ELR (cell line): ENCODE measurements at places on chromosomes 5 and 9.

DNA sequence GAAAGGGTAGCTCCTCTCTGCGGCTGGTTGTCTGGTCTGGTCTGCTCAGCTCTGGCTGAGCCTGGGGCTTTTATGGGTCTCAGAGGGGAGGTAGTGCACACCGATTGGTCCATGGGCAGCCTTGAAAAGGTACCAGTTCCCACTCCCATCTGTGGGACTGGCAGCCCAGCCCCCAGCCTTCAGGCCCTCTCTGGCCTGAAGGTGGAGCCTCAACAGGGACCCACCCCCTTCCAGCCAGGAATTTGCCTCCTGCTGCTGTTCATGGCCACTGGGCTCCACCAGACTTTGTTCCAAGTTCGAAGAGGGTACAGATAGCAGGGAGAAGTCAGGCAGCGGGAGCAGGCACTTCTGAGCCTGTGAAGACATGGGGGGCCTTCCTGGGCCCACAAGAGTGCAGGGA is 165.3 kb upstream of the SLC27A6 start:
- DNase-seq: no peak

GRCh38 chr5:1525624-1526189 is 1.9 kb upstream of the LPCAT1 start:
- DNase-seq: no peak

GRCh38 chr5:32044434-32044833 is 129.7 kb downstream of the GOLPH3 start:
- no peak for DNase-seq

DNA sequence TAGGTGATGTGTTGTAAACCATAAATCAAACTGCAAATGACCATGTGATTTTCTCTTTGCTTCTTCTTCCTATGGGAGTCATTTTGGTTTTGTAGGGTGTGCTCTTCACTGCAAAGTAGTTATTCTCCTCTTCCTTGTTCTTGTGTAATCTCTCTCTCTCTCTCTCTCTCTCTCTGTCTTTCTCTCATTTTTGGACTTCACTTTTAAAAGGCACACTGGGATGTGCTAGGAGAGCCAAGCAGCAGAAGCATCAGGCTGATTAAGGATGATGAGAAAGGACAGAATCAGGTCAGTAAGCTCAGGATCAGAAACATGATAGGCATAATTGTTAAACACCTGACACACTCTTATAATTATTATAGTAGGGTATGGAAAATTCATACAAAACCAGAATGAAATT is 505.3 kb upstream of the ZNF608 start:
- no peak for DNase-seq

DNA sequence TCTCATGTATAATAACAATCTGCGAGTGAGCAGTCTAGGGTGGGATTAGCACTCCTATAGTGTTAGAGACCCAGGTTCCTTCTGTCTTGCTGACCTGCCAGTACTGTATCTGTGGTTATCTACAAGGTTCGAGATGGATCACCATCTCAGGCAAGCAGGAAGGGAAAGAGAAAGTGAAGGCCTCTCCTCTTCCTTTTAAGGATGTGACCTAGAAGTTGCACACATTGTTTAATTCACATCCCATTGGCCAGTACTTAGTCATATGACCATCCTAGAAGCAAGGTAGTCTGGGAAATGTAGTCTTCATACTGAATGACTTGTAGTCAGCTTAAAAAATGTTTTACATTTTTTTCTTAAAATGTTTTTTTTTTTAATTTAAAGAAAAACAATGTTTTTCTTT is 168.6 kb downstream of the CARTPT start:
- peak; percentile 88 for DNase-seq

GRCh38 chr5:66807743-66808142 is 211.6 kb downstream of the MAST4 start:
- DNase-seq: peak; percentile 67

DNA sequence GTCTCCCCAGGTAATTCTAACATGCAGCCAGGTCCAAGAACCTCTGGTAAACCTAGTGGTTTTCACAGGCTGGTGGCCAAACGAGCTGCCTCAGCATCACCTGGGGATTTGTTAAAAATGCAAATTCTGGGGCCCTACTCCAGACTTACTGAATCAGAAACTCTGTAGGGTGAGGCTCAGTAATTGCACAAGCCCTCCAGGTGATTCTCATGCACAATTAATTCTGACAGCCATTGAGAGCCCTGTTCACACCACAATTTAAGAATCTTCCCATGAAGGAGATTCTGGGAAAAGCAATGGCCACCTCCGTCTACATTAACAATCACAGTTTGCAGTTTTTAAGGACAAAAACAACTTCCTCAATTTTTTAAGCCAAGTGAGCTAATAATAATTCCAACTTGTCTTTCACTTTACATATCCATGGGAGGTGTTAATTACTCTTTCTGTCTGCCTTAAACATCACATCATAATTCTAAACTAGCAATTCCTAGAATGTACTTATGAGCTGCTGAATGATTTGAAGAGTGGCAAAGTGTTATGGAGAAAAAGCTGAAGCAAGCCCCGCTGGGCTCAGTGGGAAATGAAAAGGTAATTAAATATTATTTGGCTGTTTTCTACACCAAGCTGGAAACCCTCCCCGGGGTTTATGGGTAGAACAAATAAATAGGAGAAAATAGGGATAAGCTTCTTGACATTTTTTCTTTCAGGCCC is 70.0 kb downstream of the GLDC start:
- no peak for DNase-seq

DNA sequence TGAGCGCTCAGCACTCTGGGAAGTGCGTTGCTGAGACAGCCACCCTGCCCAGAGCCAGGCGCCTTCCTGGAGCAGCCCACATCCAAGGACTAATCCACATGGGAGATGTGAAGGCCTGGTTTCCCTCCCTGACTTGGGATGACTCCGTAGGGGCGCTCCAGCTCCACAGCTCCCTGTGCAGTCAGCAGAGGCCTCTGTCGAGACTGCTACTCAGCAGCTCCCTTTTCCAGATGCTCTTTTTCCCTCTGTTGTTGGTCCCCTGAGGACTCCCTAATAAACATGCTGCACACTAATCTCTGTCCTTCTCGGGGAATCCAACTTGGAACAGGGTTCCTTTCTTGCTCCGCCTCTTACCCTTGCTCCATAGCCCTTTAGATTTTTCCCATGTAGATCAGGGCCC is 237.3 kb downstream of the ZSWIM6 start:
- no peak for DNase-seq

- no peak for DNase-seq
Observed at GRCh38 chr9:126606483-126606870, 7.3 kb upstream of the LMX1B start.

DNA sequence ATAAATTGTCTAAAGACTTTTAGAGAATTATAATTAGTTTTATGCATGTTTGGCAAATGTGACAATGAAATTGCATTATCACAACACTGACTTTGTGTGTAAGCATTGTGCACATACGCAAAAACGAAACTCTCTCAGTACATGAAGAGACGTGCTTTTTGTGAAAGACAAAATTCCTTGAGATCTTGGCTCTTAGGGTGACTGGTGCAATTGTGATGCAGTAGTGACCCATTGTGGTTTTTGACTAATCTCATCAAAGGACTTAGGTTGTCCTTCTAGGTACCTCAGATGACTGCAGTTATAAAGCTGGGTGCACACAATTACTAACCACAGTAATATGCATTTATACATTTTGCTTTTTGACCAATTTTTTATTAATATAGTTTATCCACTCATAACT is 25.3 kb upstream of the TYRP1 start:
- no peak for DNase-seq

DNA sequence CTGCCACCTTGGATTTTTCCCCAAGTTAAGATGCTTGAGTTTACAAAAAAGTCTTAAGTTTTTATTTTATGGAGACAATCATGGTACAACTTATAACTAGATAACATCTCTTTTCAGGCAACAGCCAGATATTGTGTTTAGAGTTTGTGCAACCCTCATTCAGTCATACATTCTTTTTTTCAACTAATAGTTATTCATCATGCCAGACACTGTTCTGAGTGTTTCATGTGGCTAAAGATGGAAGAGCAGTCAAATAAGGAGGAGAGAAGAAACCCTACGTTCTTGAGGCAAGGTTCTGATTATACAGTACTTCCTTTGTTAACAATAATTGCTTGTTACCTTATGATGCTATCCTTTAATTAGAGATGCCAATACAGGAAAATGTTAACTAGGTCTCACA is 42.1 kb upstream of the ZNF462 start:
- no peak for DNase-seq

- no peak for DNase-seq
Observed at GRCh38 chr5:17223367-17224185, 6.1 kb downstream of the BASP1 start.

DNA sequence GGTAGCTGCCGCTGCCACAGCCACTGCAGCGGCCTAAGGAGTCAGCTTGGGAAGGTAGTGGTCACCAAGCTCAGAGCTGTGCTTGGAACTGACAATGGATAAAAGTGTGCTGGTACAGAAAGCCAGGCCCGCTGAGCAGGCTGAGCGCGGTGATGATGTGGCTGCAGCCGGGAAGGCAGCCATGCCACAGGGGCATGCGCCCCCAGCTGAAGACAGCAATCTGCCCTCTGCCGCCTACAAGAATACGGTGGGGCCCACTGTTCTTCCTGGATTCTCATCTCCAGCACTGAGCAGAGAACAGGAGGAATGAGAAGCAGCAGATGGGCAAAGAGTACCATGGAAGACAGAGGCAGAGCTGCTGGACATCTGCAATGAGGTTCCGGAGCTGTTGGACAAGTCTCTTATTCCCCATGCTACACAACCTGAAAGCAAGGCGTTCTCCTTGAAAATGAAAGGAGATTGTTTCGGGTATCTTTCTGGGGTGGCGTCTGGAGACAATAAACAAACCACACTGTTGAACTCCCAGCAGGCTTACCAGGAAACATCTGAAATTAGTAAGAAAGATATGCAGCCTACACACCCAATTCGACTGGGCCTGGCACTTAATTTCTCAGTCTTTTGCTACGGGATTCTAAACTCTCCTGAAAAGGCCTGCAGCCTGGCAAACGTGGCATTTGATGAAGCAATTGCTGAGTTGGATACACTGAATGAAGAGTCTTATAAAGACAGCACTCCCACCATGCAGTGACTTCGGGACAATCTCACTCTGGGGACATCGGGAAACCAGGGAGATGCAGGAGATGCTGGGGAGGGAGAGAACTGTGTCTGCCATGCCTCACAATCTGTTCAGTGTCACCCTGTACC is 22.8 kb upstream of the ANKRD18A start:
- DNase-seq: no peak

DNA sequence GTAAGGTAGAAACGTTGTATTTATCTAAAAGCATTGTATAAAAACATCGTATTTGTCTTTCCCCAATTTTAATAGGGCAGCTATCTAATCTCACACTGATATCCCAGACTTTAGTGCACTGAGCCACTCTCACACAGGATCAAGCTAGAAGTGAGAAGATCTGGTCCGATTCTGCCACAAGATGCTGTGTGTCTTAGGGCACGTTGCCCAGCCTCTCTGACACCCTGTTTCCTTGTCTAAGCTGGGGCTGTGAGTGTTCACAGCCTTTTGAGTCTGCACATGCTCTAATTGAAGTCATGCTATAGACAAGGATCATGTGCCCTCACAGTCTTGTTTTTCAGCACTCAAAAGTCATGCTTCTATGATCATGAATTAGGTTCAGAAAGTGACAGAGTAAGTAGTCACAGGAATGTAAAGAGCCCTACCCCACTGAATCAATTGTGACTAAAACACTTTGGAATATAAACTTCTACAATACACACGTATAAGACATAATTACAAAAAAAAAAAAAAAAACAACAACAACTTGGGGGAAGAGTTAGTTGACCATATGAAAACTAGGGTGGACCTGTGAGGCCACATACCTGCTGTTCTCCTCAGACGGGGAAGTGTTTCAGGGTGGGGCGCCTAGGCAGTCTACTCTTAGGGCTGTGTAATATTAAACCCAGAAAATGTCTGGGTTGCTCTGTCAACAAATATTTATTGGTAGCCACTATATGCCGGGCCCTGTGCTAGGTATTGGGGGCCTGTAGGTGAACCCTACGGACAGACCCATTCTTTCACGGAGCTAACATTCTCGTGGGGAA is 893 bp upstream of the ABLIM3 start:
- DNase-seq: peak; percentile 58

- DNase-seq: no peak
Observed at GRCh38 chr9:23380821-23381220, 445.2 kb downstream of the ELAVL2 start.

DNA sequence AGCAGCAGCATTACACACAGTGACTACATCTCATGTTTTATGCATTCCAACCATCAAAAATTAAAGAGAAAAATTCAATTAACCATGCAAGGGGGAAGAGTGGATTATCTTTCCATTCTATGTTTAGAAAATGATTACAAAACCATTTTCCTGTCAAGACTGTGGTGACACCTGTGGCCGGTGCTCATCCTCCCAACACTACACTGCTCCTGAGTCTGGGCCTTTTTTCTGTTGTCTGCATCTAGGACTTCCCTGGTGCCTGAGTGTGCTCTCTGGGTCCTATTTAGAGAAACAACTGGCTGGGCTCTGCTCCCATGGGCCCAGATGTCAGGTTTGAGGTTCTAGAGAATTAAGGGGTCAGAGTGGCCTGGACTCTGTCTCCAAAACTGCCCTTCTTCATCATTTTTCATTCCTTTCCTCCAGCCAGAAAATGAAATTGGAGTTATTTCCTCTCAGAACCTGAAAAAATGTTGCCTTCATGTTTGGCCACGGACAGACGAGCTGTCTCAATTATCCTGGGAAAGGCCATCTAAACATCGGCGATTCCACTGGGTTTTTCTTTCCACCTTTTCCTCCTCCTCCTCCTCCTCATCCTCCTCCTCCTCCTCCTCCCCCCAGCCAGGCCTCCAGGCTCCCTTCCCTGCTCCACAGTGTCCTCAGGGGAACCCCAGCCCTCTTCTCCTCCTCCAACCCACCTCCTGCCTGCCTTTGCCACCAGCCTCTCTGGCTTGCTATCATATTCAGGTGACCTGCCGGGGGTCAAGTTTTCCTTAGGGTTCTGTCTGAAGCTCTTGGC is 11.4 kb upstream of the ARSI start:
- no peak for DNase-seq

DNA sequence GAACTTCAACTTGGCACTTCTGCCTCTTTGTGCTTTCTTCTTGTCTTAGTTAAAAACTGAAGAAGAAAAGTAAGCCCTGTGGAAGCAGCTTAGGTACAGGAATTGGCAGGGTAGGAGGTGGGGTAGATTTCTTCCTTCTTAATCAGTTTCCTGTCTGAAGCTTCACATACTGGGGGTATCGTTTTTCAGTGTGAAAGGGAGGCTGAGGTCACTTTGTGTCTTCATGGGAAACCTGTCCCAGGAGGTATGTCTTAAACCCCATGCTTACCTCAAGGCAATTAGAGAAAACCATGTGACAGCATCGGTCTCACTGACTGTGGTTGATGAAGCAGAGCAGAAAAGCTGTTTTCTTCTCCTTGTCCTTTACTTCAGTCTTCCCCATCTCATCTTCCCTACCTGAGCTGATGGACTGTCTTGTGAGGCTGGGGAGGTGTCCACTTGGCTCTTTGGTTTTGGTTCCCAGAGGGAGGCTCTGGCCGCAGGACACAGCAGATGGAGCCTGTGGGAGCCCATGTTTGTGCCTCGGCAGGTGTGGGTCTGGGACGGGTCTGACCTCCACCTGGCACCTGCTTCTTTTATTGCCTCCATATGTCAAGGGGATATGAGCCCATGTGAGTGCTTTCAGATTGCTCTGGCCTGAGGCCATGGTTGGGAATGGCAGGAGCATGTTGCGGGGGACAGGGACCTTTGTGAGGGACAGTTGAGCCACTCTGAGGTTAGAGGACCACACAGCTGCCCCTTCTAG is 47.0 kb downstream of the SH3GL2 start:
- DNase-seq: peak; percentile 24

GRCh38 chr5:72101828-72102227 is 5.4 kb upstream of the MAP1B start:
- peak; percentile 91 for DNase-seq
